CD4-positive, alpha-beta T cell treated with Interleukin-15 for 4 hours (primary cell): ENCODE measurements at places on chromosomes 13 and 19.
A peak's percentile ranks its signal among the peaks of the same experiment; 100 is the strongest.

GRCh38 chr13:31116224-31116623, 45.5 kb downstream of the HSPH1 start:
- DNase-seq = no peak

DNA sequence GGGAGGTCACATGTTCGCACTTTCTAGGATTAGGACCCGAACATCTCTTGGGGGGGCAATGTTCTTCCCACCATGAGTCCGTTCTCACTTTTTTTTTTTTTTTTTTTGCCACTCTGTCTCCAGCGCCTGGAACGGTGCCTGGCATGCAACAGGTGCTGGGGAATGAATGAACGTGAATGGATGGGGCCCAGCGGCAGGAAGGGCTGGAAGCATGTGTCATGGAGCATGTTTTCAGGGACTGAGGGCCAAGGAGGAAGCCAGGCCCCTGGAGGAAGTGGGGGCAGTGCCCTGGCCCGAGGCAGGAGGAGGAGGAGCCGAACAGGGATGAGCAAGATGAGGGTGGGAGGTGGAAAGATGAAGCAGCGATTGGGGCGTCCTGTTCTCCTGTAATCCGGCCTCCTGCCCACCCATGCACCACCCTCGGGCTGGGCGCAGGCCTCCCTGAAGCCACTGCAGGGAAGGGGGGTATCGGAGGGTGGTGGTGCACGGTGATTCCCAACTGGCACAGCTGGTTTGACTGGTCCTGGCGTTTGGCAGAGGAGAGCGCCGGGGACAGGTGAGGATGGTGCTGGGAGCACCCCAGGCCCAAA, 8.8 kb upstream of the SULT2B1 start:
- DNase-seq = no peak

DNA sequence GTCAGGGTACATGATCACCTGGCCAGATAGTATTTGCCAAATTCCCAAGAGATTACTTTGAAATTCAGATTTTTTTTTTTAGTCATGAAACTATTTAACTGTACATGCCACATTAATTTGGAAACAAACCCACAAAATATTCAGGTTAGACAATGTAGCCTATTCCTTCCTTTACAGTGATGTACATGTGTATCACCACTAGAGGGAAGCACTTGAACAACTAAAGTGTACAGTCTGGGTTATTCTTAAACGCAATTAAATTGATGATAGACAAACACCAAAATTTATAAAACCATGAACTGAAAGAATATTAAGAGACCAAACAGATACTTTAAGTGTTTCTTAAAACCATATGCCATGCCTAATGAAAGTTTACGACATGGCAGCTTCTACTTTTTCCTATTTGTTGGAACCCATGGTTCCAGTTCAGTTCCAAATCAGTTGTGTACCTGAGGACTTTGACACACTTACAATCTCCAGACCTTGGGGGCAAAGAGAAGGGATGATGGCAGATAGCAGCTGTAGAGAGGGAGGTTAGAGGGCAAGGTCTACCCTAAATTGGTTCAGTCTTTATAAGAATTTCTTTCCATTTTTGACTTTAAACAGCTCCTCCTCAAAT, 52.8 kb downstream of the TNFSF13B start:
- peak; percentile 58 for DNase-seq

- DNase-seq = no peak
Observed at GRCh38 chr13:79485014-79485811, 4.3 kb downstream of the NDFIP2 start.

GRCh38 chr19:29560313-29561075, 34.7 kb downstream of the VSTM2B start:
- no peak for DNase-seq

DNA sequence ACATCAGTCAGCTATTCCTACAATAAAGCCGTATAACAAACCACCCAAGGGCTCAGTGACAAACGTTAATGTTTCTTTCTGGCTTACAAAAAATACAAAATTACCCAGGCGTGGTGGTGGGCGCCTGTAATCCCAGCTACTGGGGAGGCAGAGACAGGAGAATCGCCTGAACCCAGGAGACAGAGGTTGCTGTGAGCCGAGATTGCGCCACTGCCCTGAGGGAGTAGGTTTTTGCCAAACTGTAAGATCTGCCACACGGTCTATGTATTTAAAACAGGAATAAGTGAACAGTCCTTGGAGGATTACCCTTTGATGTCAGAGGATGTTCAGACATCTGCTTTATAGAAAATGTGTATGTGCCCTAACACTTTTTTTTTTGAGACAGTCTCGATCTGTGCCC, 105.8 kb downstream of the DPF1 start:
- no peak for DNase-seq

DNA sequence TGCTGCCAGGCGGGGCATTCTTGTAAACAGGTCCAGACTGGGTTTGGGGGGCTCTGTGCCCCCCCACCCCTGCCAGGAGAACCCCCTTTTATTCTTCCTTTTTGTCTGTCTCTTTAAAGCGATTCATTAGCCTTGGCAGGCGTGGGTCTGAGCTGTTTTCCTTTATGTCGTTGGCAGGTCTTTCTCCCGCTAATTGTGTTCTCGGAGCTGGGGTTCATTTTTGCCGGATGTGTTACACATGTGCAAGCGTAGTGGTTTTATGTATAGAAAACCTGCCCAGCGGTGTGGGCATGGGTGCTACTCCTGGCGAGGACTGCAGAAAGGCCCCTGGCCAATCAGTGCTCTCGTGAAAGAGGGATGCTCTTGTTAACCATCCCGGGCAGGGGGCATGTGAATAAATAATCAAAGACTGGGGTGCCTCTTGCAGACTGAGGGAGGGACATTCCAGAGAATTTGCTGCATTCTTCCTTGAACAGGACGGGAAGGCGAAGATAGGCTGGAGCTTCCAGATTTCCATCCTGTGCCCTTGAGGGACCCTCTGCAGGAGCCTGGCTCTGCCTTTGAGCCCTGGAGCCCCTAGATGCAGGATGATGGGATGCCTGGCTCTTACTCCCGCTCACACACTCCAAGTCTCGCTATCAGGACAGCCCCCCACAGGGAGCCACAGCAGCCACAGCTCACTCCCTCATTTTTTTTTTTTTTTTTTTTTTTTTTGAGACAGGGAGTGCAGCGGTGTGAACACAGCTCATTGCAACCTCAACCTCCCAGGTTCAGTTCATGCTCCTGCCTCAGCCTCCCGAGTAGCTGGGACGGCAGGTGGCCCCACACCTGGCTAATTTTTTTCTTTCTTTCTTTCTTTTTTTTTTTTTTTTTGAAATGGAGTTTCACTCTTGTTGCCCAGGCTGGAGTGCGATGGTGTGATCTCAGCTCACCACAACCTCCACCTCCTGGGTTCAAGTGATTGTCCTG, 14.1 kb downstream of the CARM1 start:
- DNase-seq = no peak

GRCh38 chr19:6060600-6061375, 49.5 kb downstream of the RFX2 start:
- peak; percentile 59 for DNase-seq

GRCh38 chr19:39350156-39350555, 7.9 kb downstream of the SAMD4B start:
- no peak for DNase-seq

GRCh38 chr19:16575282-16575681, 3.1 kb upstream of the SLC35E1 start:
- DNase-seq = no peak

DNA sequence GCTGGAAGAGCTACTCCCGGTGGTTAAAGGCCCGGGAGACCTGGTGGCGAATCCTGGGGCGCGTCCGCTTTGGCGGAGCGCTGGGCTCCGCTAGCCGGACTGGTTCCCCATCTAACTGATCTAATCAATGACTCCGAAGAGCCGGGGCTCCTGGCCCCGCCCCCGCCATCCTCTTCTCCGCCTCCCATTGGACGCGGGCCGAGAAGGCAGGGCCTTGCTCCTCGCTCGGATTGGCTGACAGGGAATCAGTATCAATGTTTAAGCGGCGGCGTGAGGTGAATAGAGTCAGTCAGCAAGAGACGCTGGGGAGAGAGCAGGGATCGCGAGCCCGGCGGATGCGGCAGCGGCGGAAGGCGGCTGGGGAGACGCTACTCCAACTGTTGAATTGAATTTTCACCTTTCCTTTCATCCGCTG, 1.7 kb upstream of the PCDH17 start:
- peak; percentile 19 for DNase-seq
